OCI-LY7 (cell line): ENCODE measurements at places on chromosomes 12 and 14. TPM values are rescaled to one million over a fixed set of nuclear protein-coding genes. Genes with fewer than 3 reads are reported as not detected.

Gene RAB15
- total RNA-seq: not detected in 2 replicates

Gene PDE6H
- total RNA-seq: not detected in 2 replicates

Gene RASSF9
- total RNA-seq: not detected in 2 replicates

Gene SLC25A47
- not detected in 2 replicates for total RNA-seq

Gene DIO2
- 0.23 TPM in 1 of 2 replicates, not detected in the other for total RNA-seq

Gene KLHL33
- total RNA-seq: 0.09 and 0.11 TPM in 2 replicates

Gene MIPOL1
- total RNA-seq: not detected in 2 replicates

Gene CCDC175
- total RNA-seq: not detected in 2 replicates

Gene GPR65
- 8.0 and 8.2 TPM in 2 replicates for total RNA-seq

Gene RNASE11
- total RNA-seq: not detected in 2 replicates

Gene CCDC92
- total RNA-seq: 10.2 and 12.3 TPM in 2 replicates

Gene CATSPERB
- total RNA-seq: not detected in 2 replicates

Gene KRT7
- 1.9 TPM in 1 of 2 replicates, not detected in the other for total RNA-seq

Gene BCL2L14
- not detected in 2 replicates for total RNA-seq

Gene CLEC4A
- 0.41 and 0.99 TPM in 2 replicates for total RNA-seq

Gene ACSM4
- total RNA-seq: not detected in 2 replicates

Gene SLC17A8
- not detected in 2 replicates for total RNA-seq

Gene GALNT9
- not detected in 2 replicates for total RNA-seq

Gene RPL10L
- not detected in 2 replicates for total RNA-seq

Gene CLEC4D
- total RNA-seq: not detected in 2 replicates

Gene CLEC2A
- total RNA-seq: not detected in 2 replicates

Gene LRP6
- total RNA-seq: 3.7 and 5.2 TPM in 2 replicates

Gene SMCO2
- total RNA-seq: not detected in 2 replicates

Gene GIT2
- 123 and 124 TPM in 2 replicates for total RNA-seq

Gene GARIN6
- total RNA-seq: not detected in 2 replicates

Gene MMP17
- total RNA-seq: not detected in 2 replicates

Gene AVPR1A
- total RNA-seq: not detected in 2 replicates

Gene SMIM41
- not detected in 2 replicates for total RNA-seq

Gene EPYC
- not detected in 2 replicates for total RNA-seq

Gene KRT71
- total RNA-seq: not detected in 2 replicates

Gene TAS2R20
- 1.9 and 2.3 TPM in 2 replicates for total RNA-seq

Gene ZDHHC22
- not detected in 2 replicates for total RNA-seq

Gene GNG2
- 32.0 and 40.9 TPM in 2 replicates for total RNA-seq

Gene NFYB
- 38.5 and 40.3 TPM in 2 replicates for total RNA-seq

Gene LRRC9
- 0.65 and 0.74 TPM in 2 replicates for total RNA-seq

Gene CCDC85C
- 14.6 and 15.0 TPM in 2 replicates for total RNA-seq

Gene GDF3
- not detected in 2 replicates for total RNA-seq

Gene OR6C68
- total RNA-seq: not detected in 2 replicates

Gene PLCZ1
- not detected in 2 replicates for total RNA-seq

Gene MYO1H
- 0.11 and 0.59 TPM in 2 replicates for total RNA-seq

Gene TMTC2
- total RNA-seq: 5.6 and 6.2 TPM in 2 replicates

Gene MORN3
- total RNA-seq: 0.13 and 0.18 TPM in 2 replicates

Gene AQP2
- not detected in 2 replicates for total RNA-seq

Gene RERGL
- not detected in 2 replicates for total RNA-seq

Gene GLS2
- not detected in 2 replicates for total RNA-seq

Gene PAWR
- total RNA-seq: 107 and 110 TPM in 2 replicates

Gene CCDC197
- not detected in 2 replicates for total RNA-seq

Gene ATP23
- 27.5 and 31.7 TPM in 2 replicates for total RNA-seq

Gene KRT85
- total RNA-seq: not detected in 2 replicates

Gene IL26
- total RNA-seq: not detected in 2 replicates

Gene TOMM20L
- not detected in 2 replicates for total RNA-seq

Gene CCDC196
- total RNA-seq: not detected in 2 replicates

Gene CLEC4C
- not detected in 2 replicates for total RNA-seq

Gene BCL11B
- not detected in 2 replicates for total RNA-seq

Gene RNU4-1
- 1,670 and 3,289 TPM in 2 replicates for total RNA-seq

Gene RSRC2
- 131 and 132 TPM in 2 replicates for total RNA-seq

Gene MYF6
- total RNA-seq: not detected in 2 replicates

Gene TBC1D30
- 4.6 and 5.6 TPM in 2 replicates for total RNA-seq

Gene MIP
- 0.57 TPM in 1 of 2 replicates, not detected in the other for total RNA-seq
